Activated CD4-positive, alpha-beta T cell treated with anti-CD3 and anti-CD28 coated beads for 1 hour (primary cell): ENCODE measurements at places on chromosomes 5 and 9.

DNA sequence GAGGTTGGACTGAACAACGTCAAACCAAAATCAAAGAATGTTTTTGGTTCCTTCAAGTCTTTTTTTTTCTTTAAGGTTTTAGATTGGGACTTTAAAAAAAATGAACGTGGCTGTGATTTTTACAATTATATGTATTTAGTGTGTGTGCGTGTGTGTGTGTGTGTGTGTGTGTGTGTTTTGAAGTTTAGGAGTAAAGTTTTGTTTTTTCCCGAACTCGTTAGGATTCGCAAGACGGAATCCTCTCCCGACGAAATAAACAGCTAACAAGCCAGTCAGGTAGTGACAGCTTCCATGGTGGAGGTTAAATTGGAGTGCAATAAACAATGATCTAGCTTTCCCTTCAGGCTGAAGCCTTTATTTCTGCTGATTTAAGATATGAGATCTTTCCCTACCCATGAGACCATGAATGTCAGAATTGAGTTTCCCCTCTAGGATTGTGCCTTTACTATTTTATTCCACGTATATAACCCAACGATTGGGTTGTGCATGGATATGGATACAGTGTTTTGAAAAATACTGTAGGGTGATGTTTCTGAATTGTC is 1.2 kb downstream of the KIAA1958 start:
- no peak for DNase-seq

DNA sequence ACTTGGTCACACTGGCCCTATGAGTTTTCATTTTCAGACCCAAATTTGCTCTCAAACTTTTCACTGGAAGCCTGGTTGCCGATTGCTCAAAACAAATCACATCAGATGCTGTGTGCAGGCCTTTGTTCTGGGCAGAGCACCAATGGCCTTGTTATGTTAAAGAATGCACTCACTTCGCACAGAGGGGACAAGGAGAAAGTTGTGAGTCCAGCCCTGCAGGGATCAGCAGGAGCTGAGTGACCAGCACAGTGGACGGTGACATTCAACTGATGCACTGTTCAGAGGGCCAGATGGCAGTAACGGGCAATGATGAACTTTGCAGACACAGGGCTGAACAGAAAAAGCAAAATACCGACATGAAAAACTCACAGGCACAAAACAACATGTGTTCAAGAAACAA is 86.1 kb downstream of the BARX1 start:
- no peak for DNase-seq

- DNase-seq, result no peak
Observed at GRCh38 chr5:59746241-59746765, 147.2 kb downstream of the PDE4D start.

DNA sequence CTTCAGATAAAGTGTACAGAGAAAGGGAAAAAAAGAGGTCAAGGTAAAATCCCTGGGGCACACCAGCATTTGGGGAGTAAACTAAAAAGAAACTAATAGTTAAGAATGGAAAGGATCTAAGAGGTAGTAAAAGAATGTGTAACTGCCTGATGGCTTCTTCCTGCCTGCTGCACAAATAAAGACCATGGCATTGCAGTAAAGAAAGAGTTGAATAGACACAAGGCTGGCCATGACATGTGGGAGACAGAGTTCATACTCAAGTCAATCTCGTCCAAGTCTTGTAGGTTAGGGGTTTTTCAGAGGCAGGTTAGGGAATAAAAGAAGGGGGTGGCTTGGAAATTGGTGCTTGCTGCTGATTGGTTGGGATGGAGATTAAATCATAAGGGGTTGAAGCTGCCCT is 57.6 kb downstream of the DNAJC21 start:
- no peak for DNase-seq

- DNase-seq, result no peak
Observed at GRCh38 chr5:41270423-41271251, 57.3 kb upstream of the C6 start.

DNA sequence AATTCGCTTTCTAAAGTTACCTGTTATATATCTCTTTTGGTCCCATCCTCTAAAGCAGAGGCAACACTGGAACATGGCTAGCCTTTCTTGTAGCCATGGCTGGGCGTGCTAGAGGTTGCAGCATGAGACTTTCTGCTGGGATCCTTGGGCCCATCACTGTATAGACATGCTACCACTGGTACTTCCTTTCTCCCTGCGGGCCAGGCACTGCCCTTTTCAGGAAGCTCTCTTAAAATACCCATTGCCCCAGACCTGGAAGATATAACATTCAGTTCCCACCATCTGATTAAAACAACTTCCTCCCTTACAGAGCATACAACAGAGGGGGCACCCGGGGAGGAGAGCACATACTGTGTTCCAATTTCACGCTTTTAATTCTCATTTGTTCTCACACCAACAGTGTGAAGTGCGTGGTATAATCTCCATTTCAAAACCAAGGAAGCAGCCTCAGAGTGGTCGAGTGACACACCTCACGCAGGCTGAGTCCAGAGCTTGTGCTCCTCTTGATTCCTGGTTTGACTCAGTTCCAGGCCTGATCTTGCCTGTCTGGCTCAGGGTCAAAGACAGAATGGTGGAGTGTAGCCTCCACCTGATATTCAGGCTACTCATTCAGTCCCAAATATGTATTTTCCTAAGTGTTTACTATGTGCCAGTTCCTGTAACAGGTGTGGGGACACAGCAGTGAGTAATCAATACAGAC is 22.6 kb downstream of the PTGS1 start:
- no peak for DNase-seq

DNA sequence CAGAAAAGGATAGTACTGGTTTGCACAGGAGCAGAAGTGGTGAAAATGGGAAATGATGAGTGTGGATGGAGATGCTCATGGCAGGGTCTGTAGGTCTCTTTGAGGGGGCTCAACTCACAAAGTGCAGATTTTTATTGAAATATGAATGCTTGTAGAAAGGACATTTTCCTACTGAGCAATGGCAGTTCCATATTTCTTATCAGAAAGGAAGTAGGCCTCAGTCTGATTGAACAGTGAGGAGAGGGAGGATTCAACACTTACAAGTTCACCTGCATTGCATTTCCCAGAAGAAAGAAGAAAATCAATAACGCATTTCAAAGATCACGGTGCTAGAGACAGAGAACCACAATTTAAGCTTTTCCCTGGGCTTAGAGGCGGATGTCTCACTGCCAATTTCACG is 49.2 kb downstream of the ANXA2R start:
- no peak for DNase-seq

DNA sequence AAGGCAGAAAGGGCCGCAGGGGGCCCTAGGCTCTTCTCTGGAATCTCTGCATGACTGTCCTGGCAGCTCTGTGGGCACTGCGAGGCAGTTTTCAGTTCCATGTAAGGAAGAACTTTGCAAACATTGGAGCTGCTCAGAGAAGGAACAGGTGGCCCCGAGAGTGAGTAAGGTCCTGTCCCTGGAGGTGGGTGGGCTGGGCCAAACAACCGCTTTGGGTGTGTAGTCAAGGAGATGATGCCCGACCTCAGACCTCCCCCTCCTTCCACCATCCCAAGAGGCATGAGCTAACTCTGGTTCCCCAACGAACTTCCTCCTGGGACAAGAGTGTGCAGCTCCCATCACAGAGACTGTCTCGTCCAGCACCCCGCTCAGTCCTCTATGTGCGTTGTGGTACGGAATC is 20.5 kb downstream of the CSF1R start:
- no peak for DNase-seq

GRCh38 chr9:10134266-10134665 is 478.5 kb downstream of the PTPRD start:
- no peak for DNase-seq

- DNase-seq, result no peak
Observed at GRCh38 chr5:119322948-119323537, 32.8 kb upstream of the TNFAIP8 start.

- no peak for DNase-seq
Observed at GRCh38 chr9:92635760-92636159, 34.2 kb downstream of the IPPK start.

DNA sequence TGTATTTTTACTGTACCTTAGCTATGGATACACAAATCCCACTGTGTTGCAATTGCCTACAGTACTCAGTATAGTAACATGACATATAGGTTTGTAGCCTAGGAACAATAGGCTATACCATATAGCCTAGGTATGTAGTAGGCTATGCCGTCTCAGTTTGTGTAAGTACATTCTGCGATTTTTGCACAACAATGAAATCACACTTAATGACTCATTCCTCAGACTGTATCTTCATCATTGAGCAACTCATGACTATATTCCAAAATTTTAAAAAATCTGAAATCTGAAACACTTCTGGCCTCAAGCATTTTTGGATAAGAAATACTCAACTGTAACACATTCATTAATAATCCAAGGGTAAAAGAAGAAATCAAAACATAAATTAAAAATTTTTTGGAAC is 666.8 kb upstream of the GRAMD2B start:
- no peak for DNase-seq

DNA sequence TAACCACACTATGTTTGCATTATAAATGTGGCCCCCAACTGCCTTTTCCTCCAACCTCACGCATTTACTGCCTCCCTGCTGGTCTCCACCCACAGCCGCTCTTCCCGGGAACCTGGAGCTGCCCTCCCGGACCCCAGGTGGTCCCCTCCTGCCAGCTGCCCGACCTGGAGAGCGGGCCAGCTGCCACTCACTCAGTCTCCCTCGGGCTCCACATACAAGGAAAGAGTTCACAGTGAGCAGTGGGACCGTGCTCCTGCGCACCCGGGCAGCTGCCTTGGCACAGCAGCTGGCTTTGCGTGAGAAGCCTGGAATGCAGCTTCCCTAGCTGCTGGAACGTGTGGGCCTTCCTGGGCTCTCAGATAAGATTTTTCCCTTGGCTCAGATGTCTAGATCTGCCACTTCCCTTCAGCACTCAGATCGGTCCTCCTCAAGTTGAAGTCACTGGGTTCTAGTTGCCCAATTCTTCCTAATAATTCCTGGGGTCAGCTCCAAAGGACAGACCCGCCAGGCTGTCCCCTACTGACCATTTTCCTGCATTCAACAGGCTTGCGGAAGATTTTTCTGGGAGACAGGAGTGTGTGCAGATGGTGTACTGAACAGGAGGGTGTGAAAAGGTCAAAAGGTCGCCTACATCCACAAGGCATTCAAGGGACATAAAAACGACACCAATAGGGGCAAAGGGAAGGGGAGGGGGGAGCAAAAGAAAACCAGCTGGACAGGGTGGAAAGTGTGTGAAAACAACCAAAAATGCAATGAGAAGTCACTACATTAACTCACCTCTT is 69.1 kb downstream of the MYO10 start:
- no peak for DNase-seq

DNA sequence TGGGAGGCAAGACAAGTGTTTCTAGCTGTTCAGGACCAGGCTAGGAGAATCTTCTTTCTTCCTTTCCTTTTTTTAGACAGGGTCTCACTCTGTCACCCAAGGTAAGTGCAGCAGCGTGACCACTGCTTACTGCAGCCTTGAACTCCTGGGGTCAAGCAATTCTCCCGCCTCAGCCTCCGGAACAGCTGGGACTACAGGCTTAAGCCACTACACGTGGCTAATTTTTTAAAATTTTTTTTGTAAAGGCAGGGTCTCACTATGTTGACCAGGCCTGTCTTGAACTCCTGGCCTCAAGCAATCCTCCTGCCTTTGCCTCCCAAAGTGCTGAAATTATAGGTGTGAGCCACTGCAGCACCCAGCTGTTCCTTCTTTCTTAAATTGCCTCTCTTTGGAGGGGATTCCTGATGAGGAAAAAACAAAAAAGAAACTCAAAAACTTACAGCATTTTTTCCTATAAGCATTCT is 53.1 kb downstream of the LHFPL2 start:
- no peak for DNase-seq

- no peak for DNase-seq
Observed at GRCh38 chr5:87807783-87808182, 395.1 kb upstream of the CCNH start.

DNA sequence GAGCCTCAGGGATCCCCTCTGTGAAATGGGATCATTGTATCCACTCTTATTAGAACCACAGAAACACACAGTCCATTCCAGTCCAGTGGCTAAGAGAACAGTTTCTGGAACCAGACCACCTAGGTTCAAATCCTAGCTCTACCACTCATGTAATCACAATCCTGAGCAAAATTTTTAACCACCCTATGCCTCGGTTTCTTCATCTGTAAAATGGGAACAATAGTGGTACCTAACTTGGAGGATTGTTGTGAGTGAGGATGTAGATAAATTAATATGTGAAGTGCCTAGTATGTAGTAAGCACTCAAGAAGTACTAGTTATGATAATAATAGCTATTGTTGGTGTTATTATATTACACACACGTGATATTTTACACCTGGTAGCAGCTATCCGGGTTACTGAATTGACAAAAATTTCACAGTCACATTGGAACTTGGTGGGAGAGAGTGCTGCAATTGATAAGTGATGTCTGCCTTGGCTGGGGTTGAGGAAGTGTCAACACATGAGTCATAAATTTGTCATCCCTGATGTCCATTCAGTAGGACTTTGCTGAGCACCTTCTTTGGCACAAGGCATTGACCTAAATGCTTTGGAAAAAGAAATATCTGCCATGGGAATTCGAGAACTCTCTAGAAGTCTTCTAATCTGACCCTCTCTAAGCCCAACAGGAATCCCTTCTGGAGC is 68.4 kb downstream of the COL27A1 start:
- DNase-seq, result no peak

DNA sequence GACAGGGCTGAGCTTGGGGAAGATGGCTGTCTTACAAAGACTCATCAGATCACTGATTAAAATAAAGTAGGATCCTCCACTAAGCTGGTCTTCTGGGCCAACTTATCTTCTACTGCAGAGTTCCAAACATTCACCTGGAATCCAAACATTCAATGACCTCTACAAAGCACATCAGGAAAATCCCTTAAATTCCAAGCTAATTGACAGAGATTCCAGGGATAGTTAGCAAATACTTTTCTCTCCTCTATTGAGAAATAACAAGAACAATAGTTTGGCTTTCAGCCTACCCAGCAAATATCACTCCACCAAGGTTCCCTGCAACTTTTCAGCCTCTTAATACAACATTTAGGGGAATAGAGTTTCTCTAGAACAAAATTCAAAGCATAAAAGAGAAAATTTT is 140.6 kb upstream of the LIFR start:
- DNase-seq, result no peak

DNA sequence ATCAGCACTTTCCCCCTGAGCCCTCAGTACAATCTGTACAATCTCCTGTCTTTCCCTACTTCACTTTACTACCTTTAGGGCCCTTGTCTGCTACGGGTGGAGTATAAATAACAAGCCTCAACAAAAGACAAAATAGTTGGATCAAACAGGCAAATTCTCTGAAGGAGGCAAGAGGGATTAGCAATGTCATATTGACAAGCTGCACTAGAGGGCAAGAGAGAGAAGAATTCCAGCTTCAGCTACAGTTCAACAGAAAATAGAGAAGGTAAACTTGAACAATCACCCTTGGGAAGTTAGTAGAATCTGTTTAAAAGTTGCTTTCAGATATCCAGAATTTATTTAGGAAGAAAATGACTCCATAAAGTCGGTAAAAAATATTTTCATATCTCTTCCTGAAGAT is 68.4 kb upstream of the IZUMO3 start:
- DNase-seq, result no peak

- no peak for DNase-seq
Observed at GRCh38 chr9:23171479-23171878, 654.6 kb downstream of the ELAVL2 start.

GRCh38 chr5:72213482-72213881 is 106.2 kb downstream of the MAP1B start:
- no peak for DNase-seq

GRCh38 chr5:75108931-75109596 is 56.7 kb upstream of the GCNT4 start:
- DNase-seq, result no peak
